Panc1 (cell line): ENCODE measurements at places on chromosomes 1 and 21. TPM values are rescaled to one million over a fixed set of nuclear protein-coding genes. Genes with fewer than 3 reads are reported as not detected.

Gene SLC30A2
- total RNA-seq, result 0.23 TPM

Gene GJA4
- total RNA-seq, result not detected

Gene COL24A1
- total RNA-seq, result 0.08 TPM

Gene RAB42
- 4.2 TPM for total RNA-seq

Gene MOB3C
- total RNA-seq, result 10.5 TPM

Gene OSBPL9
- 85.5 TPM for total RNA-seq

Gene OR2L8
- not detected for total RNA-seq

Gene IFNAR1
- 23.8 TPM for total RNA-seq

Gene OR2T2
- total RNA-seq, result not detected

Gene HCN3
- total RNA-seq, result 7.8 TPM

Gene LCE2B
- total RNA-seq, result not detected

Gene OR2T29
- not detected for total RNA-seq

Gene CR1L
- total RNA-seq, result not detected

Gene MROH7
- total RNA-seq, result not detected

Gene BMP8B
- total RNA-seq, result 3.7 TPM

Gene PRMT2
- total RNA-seq, result 60.5 TPM

Gene FAM78B
- 0.41 TPM for total RNA-seq

Gene CHIA
- total RNA-seq, result not detected

Gene PTTG1IP
- 226 TPM for total RNA-seq

Gene YIPF1
- 21.4 TPM for total RNA-seq

Gene GCSAML
- not detected for total RNA-seq

Gene TBX15
- total RNA-seq, result 1.9 TPM

Gene LRRC52
- not detected for total RNA-seq

Gene DNALI1
- 0.36 TPM for total RNA-seq
